ENCODE measurements at places on chromosomes 7 and 10.

DNA sequence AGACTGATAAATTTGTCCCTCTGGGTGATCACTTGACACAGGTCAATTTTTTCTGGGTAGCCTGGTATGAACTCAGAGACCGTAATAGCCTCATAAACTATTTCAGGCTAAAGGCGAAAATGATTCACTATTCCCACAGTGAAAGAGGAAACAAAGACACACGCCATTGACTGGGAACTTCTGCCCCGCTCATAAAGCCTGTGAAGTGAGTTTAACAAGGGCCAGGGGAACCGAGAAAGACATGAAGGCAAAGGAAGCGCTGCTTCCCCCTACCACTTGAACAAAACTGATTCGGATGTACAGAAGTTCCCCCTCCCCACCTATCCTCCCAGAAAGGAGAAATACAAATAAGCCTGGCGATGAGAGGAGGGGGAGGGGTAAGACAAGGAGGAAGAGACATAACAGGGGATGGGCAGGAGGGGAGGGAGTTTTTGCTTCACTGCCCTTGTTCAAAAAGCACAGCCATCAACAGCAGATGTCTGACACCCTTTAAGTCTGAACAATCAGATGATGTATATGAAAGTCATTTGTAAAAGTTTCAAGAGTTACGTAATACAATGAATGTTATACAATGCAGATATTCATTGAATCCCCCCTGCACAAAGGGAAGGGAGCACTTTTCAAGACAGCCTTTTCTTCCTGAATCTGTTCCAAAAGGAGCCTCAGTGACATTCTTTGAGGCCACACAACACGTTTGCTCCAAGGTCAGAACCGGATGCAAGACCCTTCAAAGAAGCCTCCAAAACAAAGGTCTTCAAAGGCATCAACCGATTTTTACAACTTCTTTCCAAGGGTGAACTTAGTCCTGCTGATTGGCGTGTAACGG lies 734 bp downstream of the ABCB4 start:
- DNase-seq: peak; percentile 3

DNA sequence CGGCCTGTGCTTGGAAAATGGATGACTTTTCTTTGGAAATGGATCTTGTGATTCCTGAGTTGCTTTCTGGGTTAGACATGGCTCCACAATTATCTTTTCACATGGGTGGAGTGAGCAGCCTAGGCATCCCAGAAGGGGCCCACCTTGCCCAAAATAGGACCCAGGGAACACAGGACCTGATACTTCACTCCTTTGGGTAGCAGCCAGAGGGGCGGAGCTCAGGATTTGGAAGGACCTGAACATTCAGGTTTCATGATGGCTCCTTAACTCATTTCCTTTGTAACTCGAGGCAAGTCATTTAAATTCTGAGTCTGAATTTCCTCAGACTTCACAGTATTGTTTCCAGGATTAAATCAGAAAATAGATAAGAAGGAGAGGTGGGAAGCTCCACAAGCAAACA lies 178.3 kb upstream of the ZMIZ1 start:
- DNase-seq: no peak

- DNase-seq: no peak
These were observed 70.6 kb downstream of the CDK6 start for GRCh38 chr7:92765725-92766124.

DNA sequence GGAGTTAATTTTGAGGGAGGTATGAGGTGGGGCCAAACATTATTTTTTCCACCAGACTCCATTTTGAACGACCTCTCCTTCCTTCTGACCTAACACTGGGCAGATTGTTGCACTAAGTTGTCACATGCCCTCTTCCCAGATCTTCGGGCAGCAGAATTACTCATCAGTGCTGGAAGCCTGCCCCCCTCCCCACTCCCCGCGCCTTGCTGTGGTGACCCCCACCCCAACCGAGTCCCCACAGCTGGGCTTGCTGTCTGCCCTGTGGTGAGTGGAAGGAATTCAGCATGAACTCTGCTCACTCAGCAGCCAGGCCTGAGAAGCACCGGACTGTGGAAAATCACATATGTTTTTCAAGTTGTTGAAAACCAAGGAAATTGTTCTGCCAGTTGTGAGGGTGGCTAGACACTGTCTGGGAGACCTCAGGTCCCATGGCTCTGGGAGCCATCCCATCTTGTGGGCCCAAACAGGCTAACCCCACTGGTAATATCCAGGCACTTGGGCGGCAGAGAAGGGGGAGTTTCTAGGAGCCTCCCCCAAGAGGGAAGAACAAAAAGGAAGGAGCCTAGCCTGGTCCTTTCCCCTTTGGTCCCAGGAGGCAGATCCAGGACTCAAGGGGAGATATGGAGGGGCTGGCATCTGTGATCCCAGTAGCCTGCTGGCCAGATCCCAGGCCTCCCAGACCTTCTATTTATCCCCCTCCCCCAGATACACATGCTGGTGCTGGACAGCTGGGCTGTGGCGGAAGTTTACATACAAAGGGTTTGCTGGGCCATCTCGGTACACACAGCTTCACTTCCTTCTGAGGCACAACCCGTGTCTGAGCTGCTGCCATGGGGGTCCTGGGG lies 3.5 kb upstream of the AEBP1 start:
- no peak for DNase-seq

DNA sequence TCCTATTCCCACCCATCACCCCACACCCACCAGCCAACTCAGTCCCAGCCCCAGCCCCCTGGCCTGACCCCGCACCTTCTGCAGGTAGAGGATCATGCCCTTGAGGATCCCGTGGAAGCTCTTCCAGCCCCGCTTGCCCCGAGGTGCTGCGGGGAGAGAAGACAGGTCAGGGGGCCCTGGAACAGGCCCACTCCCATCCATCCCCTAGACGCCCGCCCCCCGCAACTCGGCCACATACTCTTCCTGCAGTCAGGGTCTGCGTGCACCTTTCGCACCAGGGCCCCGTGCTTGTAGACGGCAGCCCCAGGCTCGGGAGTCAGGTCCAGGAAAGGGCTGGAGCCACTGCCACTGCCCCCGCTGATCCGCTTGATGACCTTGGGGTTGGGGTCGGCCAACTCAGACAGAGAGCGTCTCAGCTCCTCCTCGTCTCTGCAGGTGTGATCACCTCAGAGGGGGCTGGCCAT lies 9.6 kb downstream of the NFKB2 start:
- no peak for DNase-seq

- DNase-seq: no peak
These were observed 339.9 kb downstream of the CXCL12 start for GRCh38 chr10:44045020-44045419.

GRCh38 chr7:12647364-12648219 lies 39.8 kb upstream of the ARL4A start:
- DNase-seq: no peak

DNA sequence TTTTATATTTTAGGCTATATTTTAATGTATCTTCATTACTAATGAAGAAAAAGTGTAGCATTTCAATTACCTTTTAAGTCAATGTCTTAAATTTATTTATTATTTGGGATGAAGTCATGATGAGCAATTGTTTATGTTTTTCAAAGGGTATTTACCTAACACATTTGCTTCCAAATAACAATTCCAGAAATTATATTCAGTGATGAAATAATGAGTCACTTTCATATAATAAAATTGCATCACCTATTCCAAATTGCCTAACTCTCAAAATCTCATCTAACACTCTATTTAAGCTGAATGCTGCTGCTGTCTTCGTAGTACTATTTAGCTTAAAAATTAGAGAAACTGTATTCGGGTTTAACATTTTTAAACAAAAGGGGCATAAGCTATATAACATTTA lies 97.7 kb downstream of the PRKG1 start:
- no peak for DNase-seq

DNA sequence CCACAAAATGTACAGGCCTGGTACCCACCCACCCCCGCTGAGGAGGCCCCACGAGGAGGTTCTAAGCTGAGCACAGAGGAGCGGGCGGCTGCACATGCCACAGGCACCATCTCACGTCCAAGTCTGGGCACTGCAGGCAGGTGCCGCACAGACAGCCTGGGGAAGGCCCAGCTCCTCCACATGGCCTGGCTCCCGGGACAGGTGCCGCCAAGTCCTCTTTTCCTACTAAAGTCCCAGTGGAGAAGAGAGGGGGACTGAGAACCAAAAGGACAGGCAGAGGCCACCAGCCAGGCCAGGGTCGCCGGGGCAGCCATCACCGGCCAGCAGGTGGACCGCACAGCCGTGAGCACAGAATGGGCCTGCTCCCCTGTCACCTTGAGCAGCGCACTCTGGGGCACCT lies 91.1 kb downstream of the MAD1L1 start:
- DNase-seq: no peak

DNA sequence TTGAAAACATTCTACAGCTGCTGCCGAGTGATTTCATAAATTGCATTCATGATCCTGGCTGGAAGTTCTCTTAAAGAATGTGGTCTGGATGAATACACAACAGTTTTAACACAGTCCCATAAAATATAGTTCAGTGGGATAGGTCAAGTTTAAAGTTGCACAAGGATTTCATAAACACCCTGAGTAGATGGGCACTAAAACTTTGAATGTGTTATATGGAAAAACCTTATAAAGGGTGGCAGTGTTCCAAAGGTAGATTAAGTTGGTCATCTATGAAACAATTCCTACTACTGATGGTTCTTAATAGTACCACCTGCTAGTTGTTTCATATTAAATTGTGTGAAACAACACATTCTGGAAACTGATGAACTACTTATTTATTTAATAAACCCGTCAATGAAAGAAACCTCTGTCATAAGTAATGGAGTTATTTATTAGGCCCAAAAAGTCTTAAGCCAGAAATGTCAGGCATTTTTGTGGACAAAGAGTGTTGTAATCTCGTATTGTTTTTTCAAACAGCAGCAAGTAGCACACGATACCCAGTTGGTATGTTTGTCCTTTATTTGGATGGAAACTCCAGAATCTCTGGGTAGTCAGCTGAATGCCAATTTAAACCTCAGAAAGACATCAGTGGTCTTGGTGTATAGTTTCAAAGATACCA lies 14.3 kb upstream of the RPA3 start:
- DNase-seq: no peak

DNA sequence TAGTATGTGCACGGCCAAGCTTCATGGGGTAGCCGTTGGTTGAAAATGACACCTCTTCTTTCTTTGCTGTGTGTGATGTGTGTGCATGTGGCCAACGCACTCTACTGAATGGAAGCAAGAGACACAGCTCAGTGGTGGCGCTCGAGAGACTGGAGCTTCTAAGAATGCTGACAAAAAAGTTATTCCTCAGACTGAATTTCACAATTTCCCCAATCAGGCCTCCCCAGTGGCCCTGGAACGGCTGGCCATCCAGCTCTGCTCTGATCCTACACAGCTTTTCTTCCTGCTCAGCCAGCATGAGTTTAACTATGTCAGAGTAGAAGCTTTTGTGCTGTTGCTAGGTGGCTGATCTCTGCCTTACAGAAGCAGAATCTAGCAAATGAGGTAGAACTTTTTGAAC lies 186.7 kb upstream of the PLXDC2 start:
- DNase-seq: no peak

GRCh38 chr7:50721661-50722259 lies 60.9 kb downstream of the GRB10 start:
- DNase-seq: no peak

GRCh38 chr7:47327698-47328391 lies 254.1 kb downstream of the TNS3 start:
- DNase-seq: peak; percentile 72

DNA sequence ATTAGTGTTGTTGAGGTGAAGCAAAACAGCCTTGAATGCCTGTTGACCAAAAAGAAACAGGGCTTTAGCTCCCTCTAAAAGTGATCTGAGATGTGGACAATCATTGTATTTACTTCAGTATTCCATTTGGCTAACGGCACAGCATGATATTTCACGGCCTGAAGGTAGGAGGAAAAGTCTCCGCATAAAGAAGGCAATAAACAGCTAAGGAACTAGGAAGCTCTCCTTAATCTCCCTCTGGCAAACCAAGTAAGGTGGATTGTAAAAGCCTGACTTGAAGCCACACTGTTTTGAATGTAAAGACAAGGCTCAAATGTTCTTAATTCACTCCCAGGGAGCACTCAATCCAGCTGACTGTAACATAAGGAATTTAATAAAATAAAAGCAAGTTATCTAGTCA lies 160.0 kb upstream of the ZNF804B start:
- DNase-seq: no peak

- DNase-seq: no peak
These were observed 898 bp upstream of the SEM1 start for GRCh38 chr7:96710544-96710943.

DNA sequence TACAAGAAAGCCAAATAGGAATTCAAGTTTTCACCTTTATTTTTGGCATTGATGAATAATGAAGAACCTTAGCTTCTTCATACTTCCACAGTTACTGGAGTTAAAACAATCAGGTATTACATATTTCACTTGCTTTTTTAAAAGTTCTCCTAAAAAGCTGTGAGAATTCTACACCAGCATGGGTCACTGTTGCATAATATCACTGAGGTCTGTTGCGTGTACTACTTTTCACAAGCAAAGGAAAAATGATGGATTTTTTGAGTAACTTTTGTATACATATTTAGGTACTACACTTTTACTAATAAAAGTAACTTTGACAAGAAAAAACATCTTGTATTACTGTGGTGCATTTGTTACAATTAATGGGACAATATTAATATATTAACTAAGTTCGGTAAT lies 15.2 kb downstream of the FAM24B start:
- DNase-seq: no peak

- no peak for DNase-seq
These were observed 21.8 kb downstream of the BRI3 start for GRCh38 chr7:98303176-98303865.

DNA sequence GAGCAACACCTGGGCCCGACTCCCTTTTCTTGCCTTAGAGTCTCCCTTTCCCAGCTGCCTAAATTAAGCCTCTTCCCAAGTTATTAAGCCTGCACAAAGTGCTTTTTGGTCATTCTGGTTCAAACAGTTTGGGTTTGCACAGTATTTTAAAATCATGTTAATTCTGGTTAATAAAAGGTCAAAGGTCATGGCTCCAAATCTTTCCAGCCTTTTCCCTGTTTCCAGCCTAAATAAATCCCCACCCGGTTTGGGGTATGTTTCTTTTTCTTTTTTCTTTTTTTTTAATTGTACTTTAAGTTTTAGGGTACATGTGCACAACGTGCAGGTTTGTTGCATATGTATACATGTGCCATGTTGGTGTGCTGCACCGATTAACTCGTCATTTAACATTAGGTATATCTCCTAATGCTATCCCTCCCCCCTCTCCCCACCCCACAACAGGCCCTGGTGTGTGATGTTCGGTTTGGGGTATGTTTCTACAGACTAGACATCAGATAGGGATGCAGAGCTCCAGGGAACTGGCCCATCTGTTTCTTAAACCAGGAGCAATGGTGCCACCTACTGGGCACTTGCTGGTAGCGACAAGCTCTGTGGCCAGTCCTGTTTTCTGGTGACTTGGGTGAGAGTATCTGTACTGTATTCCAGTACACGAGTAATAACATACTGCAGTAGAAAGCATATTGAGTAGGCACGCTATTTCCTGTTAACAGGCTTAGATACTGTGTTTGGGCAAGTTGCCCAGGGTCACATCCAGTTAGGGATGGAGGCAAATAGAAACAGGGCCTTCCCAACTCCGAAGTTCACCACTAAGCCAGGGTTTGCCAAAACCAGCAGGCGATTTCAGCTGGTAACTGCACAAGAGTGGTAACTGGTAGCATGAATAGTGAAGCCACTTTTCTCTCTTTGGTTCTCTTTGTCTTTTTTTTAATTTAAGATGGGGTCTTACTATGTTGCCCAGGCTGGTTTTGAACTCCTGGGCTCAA lies 60.6 kb upstream of the TRIM8 start:
- DNase-seq: peak; percentile 86

GRCh38 chr7:31443457-31443856 lies 70.4 kb upstream of the ITPRID1 start:
- peak; percentile 43 for DNase-seq

- no peak for DNase-seq
These were observed 57.3 kb downstream of the HK1 start for GRCh38 chr10:69335613-69336012.

GRCh38 chr10:67385089-67385488 lies 310.9 kb downstream of the CTNNA3 start:
- DNase-seq: no peak

- no peak for DNase-seq
These were observed 560.8 kb downstream of the POM121L12 start for GRCh38 chr7:53596230-53596629.

Measured in SK-N-DZ (cell line).